ENCODE measurements at places on chromosomes 5 and 9.

- DNase-seq, result peak; percentile 37
Measured at GRCh38 chr5:59034498-59035186, 451.8 kb downstream of the RAB3C start.

DNA sequence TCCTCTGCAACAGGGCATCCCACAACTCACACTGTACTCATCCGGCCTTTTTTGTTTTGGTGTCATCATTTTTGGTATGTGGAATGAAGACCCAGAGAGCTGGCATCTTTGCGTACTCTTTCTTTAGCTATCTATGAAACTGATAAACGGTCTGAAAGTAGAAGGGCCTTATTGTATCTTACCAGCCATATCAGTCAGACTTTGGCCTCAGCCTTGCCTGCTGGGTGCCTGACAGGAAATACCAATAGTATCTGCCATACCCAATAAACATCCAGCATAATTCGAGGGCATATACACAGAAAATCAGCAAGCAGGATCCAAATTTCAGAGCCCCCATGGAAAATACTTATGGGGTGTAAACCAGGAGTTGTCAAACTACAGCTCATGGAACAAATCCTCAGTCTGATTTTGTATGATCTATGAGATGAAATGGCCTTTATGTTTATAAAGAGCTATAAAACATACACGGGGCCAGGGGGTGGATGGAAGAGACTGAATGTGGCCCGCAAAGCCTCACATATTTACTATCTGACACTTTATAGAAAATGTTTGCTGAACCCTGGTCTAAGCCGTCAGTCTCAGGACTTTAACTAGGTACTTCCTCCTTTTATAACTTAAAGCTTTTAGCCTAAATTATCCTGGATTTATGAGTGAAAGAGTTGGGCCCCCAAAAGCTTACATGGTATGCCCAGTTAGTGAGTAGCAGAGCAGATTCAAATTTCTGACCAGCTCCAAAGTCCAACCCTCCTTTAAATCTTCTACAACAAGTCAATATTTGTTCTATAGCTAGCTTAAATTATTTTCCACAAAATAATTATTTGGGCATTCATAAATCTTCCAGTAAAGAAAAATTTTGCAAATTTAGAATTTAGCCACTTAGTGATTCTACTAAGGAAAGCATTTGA, 308.0 kb upstream of the PUM3 start:
- DNase-seq, result no peak

GRCh38 chr5:148864113-148864841, 37.9 kb downstream of the ADRB2 start:
- no peak for DNase-seq

DNA sequence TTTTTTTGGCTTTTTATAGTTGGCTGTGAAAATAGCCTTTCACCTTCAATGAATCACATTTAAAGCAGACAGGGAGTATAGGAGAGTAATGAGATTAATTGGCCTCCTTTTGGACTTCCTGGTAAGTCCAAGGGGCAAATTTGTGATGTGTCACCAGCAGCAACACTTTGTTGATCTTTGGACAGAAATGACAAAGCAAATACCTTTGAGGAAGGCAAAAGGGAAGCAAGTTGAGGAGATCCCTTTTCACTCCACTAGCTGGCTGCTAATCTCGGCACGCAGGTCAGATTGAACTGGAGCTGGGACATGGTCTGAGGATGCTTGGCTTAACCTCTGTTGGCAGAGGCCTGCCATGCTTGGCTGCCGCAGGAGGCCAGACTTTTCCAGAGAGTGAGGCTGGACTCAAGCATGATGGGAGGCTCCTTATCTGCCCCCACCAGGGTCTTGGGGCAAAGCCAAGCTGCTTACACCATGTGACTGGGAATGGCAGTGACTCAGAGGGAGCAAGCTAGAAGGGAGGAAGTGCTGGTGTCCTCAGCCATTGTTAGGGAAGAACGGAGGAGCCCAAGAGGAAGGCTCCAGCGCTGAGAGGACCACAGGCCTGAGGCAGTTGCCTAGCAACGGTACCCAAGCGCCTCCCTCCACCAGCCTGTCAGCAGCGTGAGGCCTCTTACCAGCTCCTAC, 174.5 kb upstream of the MAP1B start:
- no peak for DNase-seq

- DNase-seq, result no peak
Measured at GRCh38 chr5:69050214-69050613, 43.6 kb upstream of the SLC30A5 start.

- DNase-seq, result no peak
Measured at GRCh38 chr5:123950701-123951581, 439.0 kb downstream of the CSNK1G3 start.

DNA sequence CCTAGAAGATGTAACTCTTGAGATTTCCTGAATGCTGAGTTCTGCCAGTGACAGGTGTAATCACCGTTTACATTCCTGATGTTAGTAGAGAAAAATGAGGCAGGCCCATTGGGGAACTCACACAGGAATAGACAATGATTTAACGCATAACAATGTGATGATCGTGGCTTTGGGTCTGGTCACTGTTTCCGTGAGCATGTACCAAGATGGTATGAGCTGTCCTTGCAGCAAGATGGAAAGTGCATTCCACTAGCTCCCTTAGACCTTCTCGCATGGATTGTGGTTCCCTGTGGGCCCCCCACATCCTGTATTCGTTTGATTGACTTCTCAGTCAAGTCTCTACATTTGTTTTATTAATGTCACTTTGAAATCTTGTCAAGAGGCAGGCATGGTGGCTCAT, 124.0 kb upstream of the DAP start:
- DNase-seq, result no peak

- no peak for DNase-seq
Measured at GRCh38 chr5:166992108-166992507, 1299.3 kb upstream of the WWC1 start.

DNA sequence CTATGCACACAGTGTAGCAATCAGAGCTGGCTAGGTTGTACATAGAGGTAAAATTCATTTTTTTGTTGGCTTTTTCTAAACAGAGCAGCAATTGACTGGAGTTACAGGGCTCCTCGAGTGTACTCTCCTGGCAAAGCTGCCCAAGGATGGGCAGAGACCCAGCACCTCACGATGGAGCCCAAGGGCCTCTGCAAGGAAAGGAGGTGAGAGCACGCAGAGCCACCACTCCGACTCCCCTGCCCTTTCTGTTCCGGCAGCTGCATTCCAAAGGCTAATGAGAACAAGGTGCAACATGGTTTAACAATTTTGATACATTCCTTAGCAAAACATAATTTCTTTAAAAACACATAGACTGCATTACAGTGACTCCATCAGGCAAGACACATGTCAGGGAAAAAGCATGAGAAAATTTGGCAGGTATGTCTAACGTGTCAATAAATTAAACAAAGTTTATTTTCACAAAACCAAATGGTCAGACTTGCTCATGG, 47.5 kb downstream of the SAXO1 start:
- DNase-seq, result no peak

DNA sequence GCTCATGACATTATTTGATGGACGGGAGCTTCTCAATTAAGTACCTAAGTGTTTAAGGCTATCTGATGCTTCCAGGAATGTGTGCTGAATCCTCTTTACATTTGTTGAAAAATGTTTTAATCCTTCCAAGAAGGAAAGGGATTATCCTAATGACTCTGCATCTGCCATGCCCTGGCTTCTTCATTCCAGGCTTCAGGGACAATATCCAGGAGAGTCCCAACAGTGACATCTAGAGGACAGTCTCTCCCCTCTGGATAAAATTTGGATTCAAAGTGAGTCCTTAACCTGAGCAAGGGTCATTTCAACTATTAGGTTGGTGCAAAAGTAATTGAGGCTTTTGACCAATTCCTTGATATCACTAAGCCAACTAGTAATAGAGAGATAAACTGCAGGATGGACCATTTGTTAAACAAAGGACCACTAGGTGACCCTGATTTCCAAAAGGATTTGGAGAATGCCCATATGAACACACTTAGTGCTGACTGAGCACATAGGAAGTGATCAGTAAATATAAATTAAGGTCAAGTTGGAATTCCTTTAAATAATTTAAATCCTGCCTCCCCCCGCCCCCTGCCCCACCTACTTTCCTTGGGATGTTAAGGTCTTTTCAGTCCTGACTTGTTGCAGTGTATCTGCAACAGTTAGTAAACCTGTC, 19.1 kb downstream of the TNFSF8 start:
- DNase-seq, result no peak

DNA sequence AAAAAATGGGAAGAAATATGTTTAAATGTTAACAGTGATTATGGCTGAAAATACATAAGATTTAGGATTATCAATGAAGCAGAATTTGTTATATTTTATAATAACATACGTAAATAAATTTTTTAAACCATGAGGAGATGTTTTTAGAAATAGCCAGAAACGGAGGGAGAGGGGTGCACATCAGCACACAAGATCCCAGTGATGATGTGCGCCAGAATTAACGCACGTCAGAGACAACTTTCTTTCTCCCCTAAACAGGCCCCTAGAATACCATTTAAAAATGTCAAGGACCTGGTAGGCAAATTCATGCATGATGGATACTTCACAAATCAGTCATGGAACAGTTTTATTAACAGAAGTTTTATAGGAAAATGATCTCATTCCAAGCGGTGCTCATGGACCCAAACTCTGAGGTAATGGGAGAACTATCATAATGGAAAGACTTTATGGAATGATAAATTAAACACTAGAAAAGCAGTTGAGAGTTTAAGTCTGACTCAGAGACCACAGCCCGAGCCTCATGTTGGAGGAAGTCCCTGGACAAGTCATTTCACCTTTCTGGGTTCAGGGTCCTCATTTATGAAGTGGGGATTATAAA, 258.9 kb upstream of the GAS1 start:
- no peak for DNase-seq

DNA sequence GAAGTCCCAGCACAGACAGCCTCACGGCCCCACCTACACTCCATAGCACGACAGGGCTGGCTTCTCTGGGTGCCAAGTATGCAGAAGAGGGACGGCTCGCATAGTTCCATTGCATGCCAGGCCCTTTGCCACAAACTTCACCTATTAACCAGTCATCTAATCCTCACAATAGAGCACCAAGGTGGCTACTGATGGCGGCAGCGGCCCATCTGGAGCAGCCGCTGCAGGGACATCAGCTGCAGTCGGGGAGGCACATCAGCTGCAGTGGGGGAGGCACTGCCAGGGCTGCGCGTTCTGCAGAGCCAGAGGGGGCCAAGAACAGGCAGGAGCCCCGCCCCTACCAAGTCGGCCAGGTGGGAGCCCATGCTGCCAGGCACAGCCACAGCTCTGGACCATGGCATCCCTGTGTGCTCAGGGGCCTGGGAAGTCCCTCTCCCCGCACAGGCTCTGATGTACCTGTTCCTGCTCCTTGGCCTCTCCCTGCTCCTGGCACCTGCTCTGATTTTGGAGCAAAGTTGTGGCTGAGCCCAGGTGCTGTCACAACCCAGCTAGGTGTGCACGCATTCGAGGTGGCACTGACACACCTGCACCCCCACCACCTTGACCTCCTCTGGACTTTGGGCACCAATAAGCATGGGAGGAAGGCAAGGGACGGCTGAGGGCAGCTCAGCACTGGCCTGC, 61.5 kb upstream of the SYNPO start:
- DNase-seq, result no peak

All from MM.1S (cell line).